C1 segment of cervical spinal cord (tissue), 14 donors: ENCODE measurements at places on chromosomes 4 and X.

DNA sequence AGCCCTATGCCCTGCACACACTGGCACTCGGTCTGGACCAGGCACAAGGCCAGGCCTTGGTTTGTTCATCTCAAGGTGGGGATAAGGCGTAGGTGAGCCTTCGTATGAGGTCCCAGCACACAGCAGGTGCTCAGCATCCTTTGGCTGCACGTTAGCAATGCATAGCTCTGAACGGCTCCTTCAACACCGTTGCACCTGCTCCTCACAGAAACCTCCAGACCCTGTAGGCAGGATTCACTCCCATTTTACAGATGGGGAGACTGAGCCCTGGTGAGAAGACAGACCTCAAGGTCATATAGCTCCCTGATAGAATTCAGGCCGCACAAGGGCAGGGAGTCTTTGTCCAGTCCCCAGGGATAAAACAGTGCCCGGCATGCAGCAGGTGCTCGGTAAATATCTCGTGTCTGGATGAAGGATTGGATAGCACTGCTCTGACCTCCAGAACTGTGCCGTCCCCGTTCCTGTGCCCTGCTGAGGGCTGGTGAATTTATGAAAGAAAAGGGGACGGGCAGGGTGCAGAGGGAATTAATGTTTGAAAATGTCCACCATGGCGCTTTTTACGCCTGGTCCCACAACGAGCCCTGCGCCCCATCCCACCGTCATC lies 2.4 kb downstream of the PPP2R2C start:
- no peak for DNase-seq

DNA sequence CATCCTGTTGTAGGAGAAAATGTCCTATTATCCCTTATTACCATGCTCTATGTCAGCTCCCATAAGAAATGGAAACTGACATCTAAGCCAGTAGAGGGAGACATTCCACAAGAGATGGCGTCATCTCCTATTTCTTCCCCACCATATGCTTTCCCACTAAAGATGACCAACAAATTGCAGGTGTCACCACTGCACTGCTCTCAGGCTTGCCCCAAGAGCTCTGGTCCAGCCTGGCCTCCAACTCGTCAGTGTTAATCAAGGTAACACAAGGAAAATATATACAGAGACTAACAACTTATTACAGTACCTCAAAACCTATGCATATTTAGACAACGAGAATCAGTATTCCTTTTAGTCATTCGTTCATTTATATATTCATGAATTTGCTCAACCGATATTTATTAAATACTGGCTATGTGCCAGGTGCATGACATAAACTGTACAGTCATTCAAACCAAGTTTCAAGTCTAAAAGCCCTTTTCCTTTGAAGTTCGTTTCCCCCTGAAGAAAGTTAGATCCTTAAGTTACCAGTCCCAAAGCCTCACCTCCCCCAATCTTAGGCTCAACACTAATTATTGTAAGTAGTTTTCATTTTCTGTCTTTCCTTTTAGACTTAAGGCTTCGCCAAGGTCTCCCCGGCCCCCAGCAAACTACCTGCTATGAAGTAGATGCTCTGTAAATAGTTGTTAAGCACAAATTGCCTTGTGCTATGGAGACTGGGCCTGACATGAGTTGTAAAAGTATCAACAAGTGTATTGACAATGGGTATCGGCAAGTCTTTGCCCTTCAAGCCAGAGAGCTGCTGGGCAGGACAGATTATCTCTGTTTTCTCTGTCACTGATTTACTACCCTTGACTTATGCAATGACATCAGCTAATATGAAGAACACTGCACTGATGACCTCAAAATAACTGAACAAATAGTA lies 3.1 kb upstream of the FGB start:
- no peak for DNase-seq

DNA sequence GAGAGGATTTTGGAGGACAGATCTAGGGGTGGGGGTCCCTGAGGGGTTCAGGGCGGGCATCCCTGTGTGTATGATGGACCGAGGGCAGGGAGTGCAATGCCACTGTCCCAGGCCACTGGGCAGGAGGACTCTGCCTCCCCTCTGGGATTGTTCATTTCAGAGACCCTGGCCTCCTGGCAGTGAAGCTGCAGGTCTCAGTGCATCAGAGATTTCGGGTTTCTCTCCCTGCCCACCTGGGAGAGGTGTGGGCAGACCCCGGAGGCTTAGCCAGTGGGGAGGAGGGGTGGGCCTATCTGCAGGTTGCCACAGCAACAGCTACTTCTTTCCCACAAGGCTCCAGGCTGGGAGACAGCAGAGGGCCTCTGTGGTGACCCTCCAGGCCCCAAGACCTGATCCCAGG lies 80.1 kb upstream of the LRPAP1 start:
- DNase-seq = no peak

- DNase-seq = no peak
These were observed 1.0 kb upstream of the SFRP2 start for GRCh38 chr4:153789741-153790499.

- no peak for DNase-seq
These were observed 9.2 kb downstream of the PWWP3B start for GRCh38 chrX:106177106-106177981.

DNA sequence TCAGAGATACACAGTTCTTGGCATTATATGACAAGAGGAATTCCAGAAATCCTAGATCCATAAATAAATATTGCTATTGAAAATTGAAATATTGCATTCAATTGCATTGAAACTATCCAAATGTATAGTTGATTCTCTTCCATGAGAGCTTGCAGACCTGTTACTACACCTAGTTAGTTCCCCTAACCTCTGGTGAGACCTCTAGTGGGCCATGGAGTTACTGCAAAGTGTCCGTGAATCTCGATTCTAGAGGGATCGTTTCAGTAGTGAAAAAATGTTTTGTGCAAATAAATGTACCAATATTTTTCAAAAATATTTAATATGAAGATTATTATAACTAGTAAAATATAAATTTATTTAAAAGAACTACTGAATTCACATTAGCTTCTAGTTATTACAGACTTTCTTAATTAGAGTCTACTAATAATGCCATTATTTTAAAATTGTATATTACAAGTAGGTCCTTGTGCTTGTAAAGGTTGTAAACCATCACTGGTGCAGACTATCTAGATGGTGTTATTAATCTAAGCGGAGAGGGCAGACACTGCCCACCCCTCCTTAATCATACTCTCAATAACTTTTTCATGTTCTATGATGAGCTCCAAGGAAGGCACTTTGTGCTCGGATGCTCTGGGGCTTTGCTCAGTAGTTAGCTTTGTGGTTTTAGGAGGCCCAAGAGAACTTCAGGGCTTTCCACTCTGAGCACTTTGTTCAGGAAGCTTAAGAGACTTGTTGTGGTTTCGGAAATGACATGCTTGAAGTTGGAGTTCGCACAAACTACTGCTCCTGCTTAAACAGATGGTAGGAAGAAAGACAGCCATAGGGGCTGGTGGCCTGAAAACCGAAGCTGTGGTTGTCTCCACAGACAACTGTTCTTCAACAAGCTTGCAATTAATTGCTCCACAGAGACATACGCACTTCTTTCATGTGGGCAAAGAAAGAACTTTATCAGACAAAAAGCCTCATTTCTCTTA lies 42.8 kb downstream of the IL21 start:
- DNase-seq = no peak
